Pancreas (tissue), 10 donors: ENCODE measurements at places on chromosomes 3 and 15. TPM values are rescaled to one million over a fixed set of nuclear protein-coding genes. Genes with fewer than 3 reads are reported as not detected.

GRCh38 chr15:64696481-64696880 is 78.9 kb downstream of the RBPMS2 start:
- no peaks in the 10 kb centered on the region for H3K27me3 ChIP-seq
- H3K27ac ChIP-seq, result no peak overlapping the region
- peaks cover 16% of the 10 kb centered on the region for H3K4me1 ChIP-seq
- no peak overlapping the region for H3K4me3 ChIP-seq

DNA sequence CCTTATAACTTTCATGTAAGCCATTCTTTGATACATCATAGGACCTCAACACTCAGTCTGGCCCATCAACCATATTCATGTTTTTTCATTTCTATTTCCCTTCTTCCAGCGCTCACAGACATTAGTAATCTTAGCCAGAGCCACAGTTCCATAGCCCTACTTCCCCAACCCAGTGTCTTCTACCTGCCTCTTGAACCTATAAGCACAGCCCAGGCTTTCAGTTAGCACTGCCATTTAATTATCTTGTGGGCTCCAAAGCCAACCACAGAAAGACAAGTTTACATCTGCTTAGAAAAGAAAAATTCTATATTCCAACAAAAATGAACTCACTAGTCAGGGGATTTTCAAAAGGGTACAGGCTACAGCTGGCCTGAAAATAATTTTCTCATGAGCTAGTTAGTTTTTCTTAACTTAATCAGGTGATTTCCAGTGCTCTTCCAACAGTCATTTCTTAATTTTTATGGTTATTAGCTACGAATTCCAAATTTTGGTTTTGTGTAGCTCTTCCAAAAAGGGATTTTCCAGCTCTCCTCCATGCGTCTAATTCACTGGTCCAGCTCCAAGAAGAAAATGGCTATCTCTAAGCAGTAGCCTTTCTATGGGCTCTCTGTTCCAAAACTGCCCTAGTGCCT is 13.7 kb downstream of the CD200 start:
- H3K36me3 ChIP-seq, result no peaks in the 10 kb centered on the region
- no peak overlapping the region for H3K4me3 ChIP-seq
- no peak for DNase-seq

GRCh38 chr3:81995329-81995728 is 233.9 kb upstream of the GBE1 start:
- DNase-seq, result no peak
- no peaks in the 10 kb centered on the region for H3K36me3 ChIP-seq
- no peak overlapping the region for H3K4me3 ChIP-seq
- no peaks in the 10 kb centered on the region for H3K27me3 ChIP-seq
- no peak overlapping the region for H3K27ac ChIP-seq

- H3K4me3 ChIP-seq, result no peak overlapping the region
- DNase-seq, result no peak
- H3K36me3 ChIP-seq, result no peaks in the 10 kb centered on the region
- H3K27ac ChIP-seq, result no peak overlapping the region
- no peaks in the 10 kb centered on the region for H3K4me1 ChIP-seq
- no peaks in the 10 kb centered on the region for H3K27me3 ChIP-seq
Measured at GRCh38 chr3:42205800-42206514, 60.0 kb downstream of the CCK start.

- H3K27me3 ChIP-seq, result no peaks in the 10 kb centered on the region
- H3K36me3 ChIP-seq, result no peaks in the 10 kb centered on the region
- H3K4me1 ChIP-seq, result peaks cover 22% of the 10 kb centered on the region
- no peak for DNase-seq
- no peak overlapping the region for H3K4me3 ChIP-seq
Measured at GRCh38 chr15:31161951-31162350, 60.4 kb upstream of the TRPM1 start.

- DNase-seq, result no peak
- H3K36me3 ChIP-seq, result no peaks in the 10 kb centered on the region
- no peak overlapping the region for H3K27ac ChIP-seq
- no peak overlapping the region for H3K4me3 ChIP-seq
Measured at GRCh38 chr3:16290007-16290826, 25.2 kb downstream of the OXNAD1 start.

DNA sequence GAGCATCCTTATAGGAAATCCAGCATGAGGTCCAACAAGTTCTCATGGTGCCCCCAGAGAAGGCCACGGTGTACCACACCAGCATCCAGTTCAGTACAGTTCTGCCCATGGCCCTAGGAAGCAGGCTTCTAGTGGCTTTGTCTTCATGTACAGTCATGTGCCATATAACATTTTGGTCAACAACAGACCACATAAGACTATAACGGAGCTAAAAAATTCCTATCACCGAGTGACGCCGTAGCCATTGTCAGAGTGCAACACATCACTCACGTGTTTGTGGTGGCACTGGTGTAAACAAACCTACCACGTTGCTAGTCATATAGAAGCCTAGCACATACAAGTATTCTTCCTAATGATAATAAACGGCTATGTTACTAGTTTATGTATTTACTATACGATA is 209.0 kb downstream of the ARRDC4 start:
- no peaks in the 10 kb centered on the region for H3K4me1 ChIP-seq
- H3K27me3 ChIP-seq, result no peaks in the 10 kb centered on the region
- no peak for DNase-seq
- no peak overlapping the region for H3K27ac ChIP-seq

DNA sequence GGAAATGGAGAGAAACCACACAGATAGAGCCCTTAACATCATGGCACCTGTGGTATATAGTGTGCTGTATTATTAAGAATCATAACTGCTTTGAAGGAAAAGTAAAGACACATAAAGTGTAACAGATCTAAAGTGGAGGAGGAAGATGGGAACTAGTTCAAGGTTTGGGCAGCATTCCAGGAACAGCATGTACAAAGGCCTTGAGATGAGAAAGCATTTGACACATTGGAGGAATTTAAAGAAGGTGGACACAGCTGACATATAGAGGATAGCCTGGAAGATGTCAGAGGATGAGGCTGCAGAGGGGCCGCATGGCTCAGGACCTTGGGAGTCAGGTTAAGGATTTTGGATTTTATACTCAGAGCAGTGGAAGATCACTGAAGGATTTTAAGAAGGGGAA is 39.0 kb downstream of the LRTM1 start:
- no peak overlapping the region for H3K4me3 ChIP-seq
- no peak for DNase-seq
- no peaks in the 10 kb centered on the region for H3K27me3 ChIP-seq
- H3K27ac ChIP-seq, result no peak overlapping the region

DNA sequence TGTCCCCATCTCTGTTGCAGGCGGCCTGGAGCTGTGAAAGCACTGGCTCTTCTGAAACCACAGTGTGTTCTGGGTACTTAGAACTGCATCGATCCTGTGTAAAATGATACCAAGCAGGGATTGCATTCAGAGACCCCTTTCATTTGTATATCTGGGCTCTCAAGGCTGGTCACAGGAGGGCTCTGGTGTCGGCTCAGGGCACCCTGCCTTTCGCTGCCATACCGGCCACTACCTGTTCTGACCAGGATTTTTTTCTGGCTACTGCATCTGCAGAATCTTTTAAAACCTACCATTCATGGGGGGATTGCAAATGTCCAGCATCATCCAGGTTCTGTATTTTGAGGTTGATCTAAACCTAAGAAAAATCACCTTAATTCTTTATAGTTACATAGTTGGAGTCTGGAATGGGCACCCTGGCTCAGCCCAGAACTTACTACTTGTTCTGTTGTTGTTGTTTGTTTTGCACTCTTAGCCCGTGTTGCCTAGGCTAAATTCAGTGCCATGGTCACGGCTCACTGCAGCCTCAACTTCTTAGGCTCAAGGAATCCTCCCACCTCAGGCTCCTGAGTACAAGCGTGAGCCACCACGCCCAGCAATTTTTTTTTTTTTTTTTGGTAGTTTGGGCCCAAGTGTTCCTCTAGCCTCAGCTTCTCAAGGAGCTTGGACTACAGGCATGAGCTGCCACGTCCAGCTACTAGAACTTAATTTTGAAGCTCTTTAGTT is 52.7 kb downstream of the TRIM71 start:
- no peaks in the 10 kb centered on the region for H3K36me3 ChIP-seq
- no peak overlapping the region for H3K27ac ChIP-seq
- DNase-seq, result no peak
- H3K4me3 ChIP-seq, result no peak overlapping the region

GRCh38 chr15:88393719-88394519 is 73.3 kb downstream of the MRPL46 start:
- DNase-seq, result no peak
- no peak overlapping the region for H3K27ac ChIP-seq
- no peaks in the 10 kb centered on the region for H3K27me3 ChIP-seq
- H3K4me3 ChIP-seq, result no peak overlapping the region

DNA sequence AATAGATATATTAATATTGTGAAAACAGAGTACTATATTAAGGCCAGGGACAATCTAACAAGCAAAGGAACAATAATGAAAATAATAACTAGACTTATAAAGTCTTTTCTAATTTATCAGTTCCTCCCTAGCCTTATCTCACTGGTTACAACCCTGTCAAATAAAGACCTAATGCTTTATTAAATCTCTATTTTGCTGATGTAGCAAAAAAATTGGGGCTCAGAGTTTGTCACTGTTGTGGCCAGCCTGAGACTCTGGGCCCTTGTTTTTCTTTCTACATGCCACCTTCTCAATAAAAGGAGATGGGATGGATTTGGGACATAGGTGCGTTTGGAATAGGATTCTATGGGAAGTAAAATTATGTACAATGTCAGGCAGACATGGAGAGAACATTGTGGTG is 937.0 kb downstream of the IGSF11 start:
- no peaks in the 10 kb centered on the region for H3K36me3 ChIP-seq
- no peak overlapping the region for H3K4me3 ChIP-seq
- no peak for DNase-seq

DNA sequence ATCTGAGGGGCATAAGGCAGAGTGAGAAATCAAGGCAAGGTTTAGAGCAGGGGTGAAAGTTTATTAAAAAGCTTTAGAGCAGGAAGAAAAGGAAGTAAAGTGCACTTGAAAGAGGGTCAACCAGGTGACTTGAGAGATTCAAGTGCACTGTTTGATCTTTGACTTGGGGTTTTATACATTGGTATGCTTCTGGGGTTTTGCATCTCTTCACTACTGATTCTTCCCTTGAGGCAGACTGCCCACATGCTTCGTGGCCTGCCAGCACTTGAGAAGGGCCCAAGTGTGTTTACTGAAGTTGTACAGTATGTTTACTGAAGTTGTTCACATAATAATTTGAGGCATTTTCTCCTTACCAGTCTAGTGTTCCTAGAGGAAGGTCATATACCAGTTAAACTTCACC is 367.0 kb upstream of the UBE2E2 start:
- H3K27ac ChIP-seq, result no peak overlapping the region
- no peaks in the 10 kb centered on the region for H3K27me3 ChIP-seq
- H3K4me1 ChIP-seq, result no peaks in the 10 kb centered on the region
- H3K36me3 ChIP-seq, result no peaks in the 10 kb centered on the region
- DNase-seq, result no peak

DNA sequence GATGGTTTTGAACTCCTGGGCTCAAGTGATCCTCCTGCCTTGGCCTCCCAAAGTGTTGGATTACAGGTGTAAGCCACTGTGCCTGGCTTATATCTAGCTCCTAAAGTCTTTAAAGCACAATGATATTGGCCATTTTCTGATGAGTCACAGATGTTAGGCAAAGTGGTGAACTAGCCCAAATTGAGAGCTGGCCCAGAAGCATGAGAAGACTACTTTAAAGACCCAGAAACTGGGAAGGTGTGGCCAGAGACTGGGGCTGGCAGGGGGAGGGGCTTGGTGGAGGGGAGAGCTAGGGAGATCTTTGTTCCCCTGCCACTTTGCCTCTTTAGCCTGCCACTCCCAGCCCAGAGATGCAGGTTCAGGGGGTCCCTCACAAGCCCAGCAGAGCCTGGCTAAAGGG is 21.6 kb downstream of the CHRNA3 start:
- no peaks in the 10 kb centered on the region for H3K4me1 ChIP-seq
- no peaks in the 10 kb centered on the region for H3K36me3 ChIP-seq
- H3K27ac ChIP-seq, result no peak overlapping the region
- DNase-seq, result no peak
- H3K27me3 ChIP-seq, result no peaks in the 10 kb centered on the region

DNA sequence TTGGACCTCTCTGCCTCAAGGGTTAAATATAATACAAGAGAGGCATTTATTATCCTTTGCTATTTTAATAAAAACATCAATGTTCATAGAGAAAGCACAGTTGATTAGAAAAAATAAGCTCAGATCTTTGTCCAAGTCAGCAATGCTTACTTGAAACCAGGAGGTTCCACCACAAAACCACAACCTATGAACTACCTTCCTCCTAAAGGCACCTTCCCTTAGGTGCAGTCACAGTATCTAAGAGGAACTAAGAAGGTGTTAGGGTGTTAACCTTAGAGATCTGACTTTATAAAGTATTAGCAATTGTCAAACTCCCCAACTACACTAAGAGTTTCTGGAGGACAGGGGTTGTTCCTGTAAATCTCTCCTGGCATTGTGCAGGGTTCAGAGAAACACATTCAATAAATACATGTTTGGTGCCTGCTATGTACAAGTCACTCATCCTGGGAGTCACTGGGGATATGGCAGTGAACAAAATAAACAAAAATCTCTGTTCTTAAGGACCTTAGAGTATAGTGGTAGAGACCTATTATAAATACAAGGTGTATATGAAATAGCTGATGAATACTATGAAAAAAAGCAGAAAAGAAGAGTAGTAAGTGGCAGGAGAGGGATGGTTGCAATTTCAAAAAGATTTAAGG is 208.6 kb downstream of the NFKBIZ start:
- H3K4me1 ChIP-seq, result peaks cover 2% of the 10 kb centered on the region
- H3K36me3 ChIP-seq, result no peaks in the 10 kb centered on the region
- no peak overlapping the region for H3K27ac ChIP-seq
- H3K4me3 ChIP-seq, result no peak overlapping the region

DNA sequence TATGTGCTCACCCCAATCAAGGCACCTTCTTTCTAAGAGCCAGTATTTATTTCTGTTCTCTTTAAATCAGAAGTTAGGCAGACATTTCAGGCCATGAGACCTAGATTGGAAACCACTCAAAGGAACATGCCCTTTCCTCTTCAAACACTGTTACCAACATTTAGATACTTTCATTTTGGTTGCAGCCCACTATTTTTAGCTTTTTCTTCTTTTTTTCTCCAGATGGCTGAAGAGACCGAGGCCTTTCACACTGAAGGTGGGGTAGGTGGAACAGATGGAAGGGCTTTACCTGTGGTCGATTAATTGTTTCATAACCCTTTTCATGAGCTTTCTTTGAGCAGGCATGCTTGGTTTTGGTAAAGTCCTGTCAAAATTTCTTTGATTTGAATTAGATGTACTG is 10.9 kb upstream of the LZTFL1 start:
- H3K4me1 ChIP-seq, result no peaks in the 10 kb centered on the region
- H3K36me3 ChIP-seq, result no peaks in the 10 kb centered on the region
- no peaks in the 10 kb centered on the region for H3K27me3 ChIP-seq
- H3K27ac ChIP-seq, result no peak overlapping the region

GRCh38 chr3:72492240-72492639 is 356.0 kb downstream of the SHQ1 start:
- H3K4me3 ChIP-seq, result no peak overlapping the region
- H3K36me3 ChIP-seq, result no peaks in the 10 kb centered on the region
- no peaks in the 10 kb centered on the region for H3K4me1 ChIP-seq
- H3K27ac ChIP-seq, result no peak overlapping the region
- no peaks in the 10 kb centered on the region for H3K27me3 ChIP-seq

GRCh38 chr3:35971686-35972085 is 332.4 kb downstream of the ARPP21 start:
- no peaks in the 10 kb centered on the region for H3K4me1 ChIP-seq
- no peak for DNase-seq
- no peaks in the 10 kb centered on the region for H3K27me3 ChIP-seq

Gene AVEN
- 7.8 TPM for polyA plus RNA-seq

Gene BFSP2
- not detected for polyA plus RNA-seq

Gene CGNL1
- polyA plus RNA-seq, result 12.6 TPM

Gene PARP3
- polyA plus RNA-seq, result 8.3 TPM

Gene TM6SF1
- 2.2 TPM for polyA plus RNA-seq

Gene CLRN1
- polyA plus RNA-seq, result not detected

Gene CFAP91
- 9.2 TPM for polyA plus RNA-seq

Gene MYO9A
- polyA plus RNA-seq, result 1.8 TPM

Gene TADA3
- polyA plus RNA-seq, result 29.1 TPM

Gene LRRC31
- polyA plus RNA-seq, result not detected

Gene NPAP1
- 1.1 TPM for polyA plus RNA-seq
